ENCODE measurements at places on chromosomes 16 and 17. TPM values are rescaled to one million over a fixed set of nuclear protein-coding genes. Genes with fewer than 3 reads are reported as not detected.
A peak's percentile ranks its signal among the peaks of the same experiment; 100 is the strongest.

Gene IRX5
- total RNA-seq: 0.13 TPM

DNA sequence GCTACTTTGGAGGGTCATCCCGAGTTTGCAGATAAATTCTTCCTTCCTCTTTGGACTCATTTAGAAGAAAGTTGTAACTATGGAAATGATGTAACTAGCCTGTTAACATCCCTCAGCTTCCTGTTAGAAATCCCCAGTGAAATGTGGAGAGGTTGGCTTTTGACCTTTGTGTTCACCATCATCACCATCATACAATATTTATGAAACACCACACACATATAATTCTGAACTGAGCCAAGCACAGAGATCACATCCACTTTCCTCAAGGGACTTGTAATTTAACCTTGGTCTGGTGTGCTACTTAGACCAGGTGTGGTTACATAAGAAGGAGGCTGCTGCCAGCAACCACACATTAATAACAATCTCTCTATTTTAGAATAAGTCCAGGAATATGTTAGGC is 2.5 kb downstream of the CAPNS2 start:
- peak; percentile 62 for DNase-seq

GRCh38 chr17:70208825-70209555 is 39.7 kb downstream of the KCNJ2 start:
- DNase-seq: no peak

- DNase-seq: peak; percentile 76
Measured at GRCh38 chr17:40551879-40552768, 13.1 kb downstream of the CCR7 start.

DNA sequence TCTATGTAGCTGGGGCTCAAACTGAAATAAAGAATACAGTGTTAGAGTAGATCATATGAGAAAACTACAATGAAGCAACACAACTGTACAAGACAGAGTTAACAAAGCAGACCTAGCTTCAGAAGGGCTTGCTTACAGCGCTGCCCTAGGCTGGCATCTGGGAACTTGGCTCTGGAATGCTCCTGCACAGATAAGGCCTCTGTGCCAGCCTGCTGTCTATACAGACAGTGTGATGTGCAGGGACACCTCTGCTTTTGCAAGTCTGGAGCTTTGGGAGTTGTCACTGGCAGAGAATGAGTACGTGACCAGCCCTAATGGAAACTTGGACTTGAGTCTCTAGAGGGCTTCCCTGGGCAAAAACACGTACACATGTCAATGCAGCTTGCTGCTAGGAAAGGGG is 32.1 kb upstream of the SLC38A8 start:
- no peak for DNase-seq

Gene PDIA2
- total RNA-seq: 0.85 TPM

- DNase-seq: no peak
Measured at GRCh38 chr16:11727796-11728543, 14.7 kb downstream of the TXNDC11 start.

Gene MILR1
- 13.5 TPM for total RNA-seq

GRCh38 chr17:42640121-42640520 is 19.0 kb upstream of the TUBG2 start:
- no peak for DNase-seq

Gene ALKBH5
- 96.3 TPM for total RNA-seq

DNA sequence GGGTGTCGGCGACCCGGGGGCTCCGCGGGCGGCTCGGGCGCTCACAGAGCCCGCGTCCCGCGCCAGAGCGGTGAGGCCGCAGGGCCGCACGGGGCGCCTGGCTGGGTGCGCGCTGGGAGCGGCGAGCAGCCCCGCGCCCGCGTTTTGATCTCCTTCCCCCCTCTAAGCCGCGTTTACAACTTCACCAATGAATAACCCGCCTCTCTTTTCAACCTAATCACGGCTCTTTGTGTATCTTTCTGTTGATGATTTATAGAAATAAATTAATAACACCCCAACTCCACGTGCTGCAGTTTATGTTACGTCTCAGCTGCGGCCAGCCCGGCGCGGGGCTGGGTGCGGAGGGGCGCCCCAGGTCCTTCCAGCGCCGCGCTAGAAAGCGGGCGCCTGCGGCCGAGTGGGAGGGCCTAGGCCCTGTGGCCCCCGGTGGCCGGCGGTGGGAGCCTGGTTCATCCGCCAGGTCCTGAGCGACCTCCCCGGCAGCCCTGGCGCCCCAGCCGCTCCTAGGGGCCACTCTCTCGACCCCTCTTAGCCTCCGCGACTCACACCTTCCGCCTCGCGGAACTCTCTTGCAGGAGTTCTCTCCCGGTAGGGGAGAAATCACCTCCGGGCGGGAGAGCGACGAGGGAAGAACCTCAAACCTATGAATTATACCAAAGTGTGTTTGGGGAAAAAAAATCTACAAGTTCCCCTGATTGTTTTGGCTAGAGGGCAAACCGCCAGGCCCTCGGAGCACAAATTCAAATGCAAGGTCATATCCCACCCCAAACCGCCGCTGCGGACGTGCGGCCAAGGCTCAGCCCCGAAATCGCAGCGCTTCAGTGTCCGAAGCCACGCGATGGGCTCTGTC is 1.9 kb downstream of the HNF1B start:
- no peak for DNase-seq

- no peak for DNase-seq
Measured at GRCh38 chr17:29732613-29733012, 109.9 kb upstream of the CORO6 start.

Gene GPR139
- total RNA-seq: not detected

GRCh38 chr17:4180791-4181190 is 37.8 kb downstream of the CYB5D2 start:
- peak; percentile 38 for DNase-seq

Gene SSTR5
- not detected for total RNA-seq

DNA sequence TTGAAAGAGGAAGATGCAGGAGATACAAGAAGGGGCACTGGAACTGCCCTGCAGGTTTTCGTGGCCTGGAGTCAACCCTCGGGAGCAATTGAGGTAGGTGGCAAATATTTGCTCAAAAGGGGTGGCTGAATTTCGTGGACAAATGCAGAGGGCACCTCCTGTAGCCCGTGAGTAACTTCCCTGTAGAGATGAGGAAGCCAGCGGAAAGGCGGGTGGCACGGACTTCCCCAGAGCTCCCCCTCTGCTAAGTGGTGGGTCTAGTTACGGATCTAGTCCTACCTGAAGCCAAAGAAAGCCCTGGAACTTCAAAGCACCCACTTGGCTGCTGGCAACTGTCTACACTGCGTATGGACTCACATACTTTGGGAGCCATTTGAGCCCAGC is 1.0 kb upstream of the ATP2C2 start:
- DNase-seq: no peak

DNA sequence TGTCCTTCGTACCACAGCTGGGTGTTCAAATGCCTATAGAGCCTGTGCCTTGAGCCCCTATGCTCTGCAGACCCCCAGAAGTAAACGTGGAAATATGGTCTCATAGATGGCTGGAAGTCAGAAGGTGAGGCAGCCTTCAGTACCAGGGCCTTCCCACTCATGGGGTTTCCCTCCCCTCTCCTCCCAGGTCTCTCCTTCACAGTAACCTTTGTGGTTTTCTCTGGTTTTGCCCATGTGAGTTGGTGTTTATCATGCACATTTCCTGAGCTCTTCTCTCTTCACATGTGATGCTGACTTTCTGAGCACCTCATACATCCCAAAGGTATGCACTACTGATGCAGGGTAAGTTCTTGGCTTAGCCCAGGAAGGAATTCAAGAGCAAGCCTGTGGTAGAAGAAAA is 35.4 kb downstream of the TMEM114 start:
- no peak for DNase-seq

DNA sequence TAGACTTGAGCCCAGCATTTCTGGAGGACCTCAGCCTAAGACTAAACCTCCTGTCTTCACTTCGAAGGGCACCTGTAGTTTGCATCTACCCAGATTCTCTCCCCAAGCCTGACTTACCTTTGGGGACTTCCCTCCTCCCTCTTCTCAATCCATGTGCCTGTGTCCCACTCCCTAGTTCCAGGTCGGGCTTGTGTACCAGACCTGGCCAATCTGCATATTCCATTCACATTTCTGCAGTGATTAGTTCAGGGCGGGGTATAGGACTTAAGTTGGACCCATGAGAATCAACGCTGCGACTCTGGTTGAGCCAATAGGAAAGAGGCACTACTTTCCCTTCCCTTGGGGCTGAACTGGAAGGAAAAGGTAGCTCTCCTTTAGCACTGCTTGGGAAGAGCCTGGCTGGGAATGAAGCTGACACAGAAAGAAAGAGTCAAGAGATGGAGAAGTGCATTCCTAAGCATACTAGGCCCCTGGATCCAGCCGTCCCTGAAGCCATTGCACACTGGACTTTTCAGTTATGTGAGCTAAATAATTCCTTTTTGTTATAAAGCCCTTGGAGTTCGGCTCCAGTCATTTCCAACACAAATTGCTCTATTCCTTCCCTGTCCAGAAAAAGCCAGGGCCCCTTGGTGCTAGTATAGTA is 2.5 kb downstream of the TRADD start:
- no peak for DNase-seq

DNA sequence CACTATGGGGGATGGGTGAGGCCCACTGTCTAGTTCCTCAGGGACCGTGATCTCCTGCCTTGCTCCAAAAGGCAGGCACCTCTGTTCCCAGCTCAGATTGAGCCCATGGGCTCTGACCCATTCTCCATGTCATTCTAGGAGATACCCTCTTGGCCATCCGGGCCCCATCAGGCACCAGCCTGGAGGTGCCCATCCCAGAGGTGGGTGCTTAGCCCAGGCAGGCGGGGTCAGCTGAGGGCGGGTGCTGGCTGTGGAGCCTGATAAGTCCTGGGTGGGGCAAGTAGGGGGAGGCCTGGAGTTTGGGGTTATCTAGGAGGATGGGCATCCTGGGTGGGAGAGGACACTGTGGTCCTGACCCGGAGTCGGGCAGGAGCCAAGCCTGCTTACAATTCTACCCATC is 2.3 kb downstream of the E2F4 start:
- no peak for DNase-seq

- no peak for DNase-seq
Measured at GRCh38 chr16:8675183-8676159, 1.1 kb downstream of the ABAT start.

- no peak for DNase-seq
Measured at GRCh38 chr17:77190576-77190975, 49.8 kb downstream of the SEC14L1 start.

DNA sequence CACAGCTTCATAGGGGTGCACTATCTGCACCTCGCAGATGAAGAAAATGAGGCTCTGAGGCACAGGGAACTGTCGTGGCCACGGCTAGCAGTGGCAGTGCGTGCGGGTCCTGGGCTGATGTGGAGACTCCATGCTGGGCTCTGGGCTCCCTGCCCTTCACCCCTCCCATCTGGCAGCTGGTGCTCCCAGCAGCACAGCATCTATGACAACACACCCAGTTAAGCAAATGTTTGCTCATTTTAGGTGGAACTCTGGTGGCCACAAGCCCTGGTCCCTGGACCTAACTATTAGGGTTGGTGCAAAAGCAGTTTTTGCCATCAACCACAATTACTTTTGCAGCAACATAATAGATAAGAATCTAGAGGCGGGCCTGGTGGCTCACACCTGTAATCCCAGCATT is 30.9 kb downstream of the IFT140 start:
- no peak for DNase-seq

Gene ABCA10
- total RNA-seq: 189 TPM

Gene ASPA
- total RNA-seq: 41.6 TPM

DNA sequence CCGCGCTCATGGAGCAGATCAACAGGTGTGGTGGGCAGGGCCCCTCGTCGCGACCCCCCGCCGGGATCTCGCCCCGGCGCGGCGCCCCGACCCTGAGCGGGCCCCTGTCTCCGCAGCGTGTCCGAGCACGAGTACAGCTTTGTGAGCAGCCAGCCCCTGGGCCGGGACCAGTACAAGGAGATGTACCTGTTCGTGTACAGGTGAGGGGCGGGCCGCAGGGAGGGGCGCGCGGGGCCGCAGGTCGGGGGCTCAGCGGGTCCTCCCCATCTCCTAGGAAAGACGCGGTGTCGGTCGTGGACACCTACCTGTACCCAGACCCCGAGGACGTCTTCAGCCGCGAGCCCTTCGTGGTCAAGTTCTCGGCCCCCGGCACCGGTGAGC is 848 bp downstream of the DNASE1L2 start:
- DNase-seq: no peak

Gene TERB1
- 0.58 TPM for total RNA-seq
